Activated T-helper 2 cell treated with anti-CD3 and anti-CD28 coated beads, Interferon-gamma antibody, Interleukin-2, Interleukin-4, amounts not matched to agents 10 μg/mL and 5 μg/mL and 100 μg/mL, durations not matched to agents 14 hours and 24 hours and 36 hours (primary cell): ENCODE measurements at places on chromosomes 12 and 14. TPM values are rescaled to one million over a fixed set of nuclear protein-coding genes. Genes with fewer than 3 reads are reported as not detected.

FOXM1 gene
- total RNA-seq, result 74.8 and 79.3 TPM in 2 replicates

CCDC184 gene
- 0.34 and 0.64 TPM in 2 replicates for total RNA-seq

PTCSC3 gene
- total RNA-seq, result not detected in 2 replicates

RHNO1 gene
- total RNA-seq, result 46.5 and 51.1 TPM in 2 replicates

TOMM20L gene
- total RNA-seq, result not detected in 2 replicates
